ENCODE measurements at places on chromosomes 3 and 15.

- peak; percentile 92 for DNase-seq
These were observed 17.7 kb downstream of the CPN2 start for GRCh38 chr3:194333212-194333980.

DNA sequence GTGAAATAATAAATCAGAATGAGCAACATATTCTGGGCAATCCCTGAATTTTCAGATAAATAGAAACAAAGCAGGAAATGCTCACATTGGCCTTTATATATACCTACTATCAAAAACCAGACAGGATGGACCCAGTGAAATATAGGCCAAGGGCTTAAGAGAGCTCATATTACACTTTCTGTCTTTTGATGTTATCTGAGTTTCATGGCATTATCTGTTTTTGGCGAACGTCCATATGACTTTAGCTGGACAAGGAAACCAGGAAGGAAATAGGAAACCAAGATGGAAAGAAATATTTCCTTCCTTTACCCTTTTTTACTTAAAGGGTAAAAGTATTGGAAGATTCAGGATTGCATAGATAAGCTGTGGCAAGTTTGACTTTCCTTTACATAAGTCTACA lies 274.8 kb downstream of the THSD4 start:
- no peak for DNase-seq

GRCh38 chr3:72036899-72037298 lies 252.0 kb upstream of the PROK2 start:
- DNase-seq, result no peak

DNA sequence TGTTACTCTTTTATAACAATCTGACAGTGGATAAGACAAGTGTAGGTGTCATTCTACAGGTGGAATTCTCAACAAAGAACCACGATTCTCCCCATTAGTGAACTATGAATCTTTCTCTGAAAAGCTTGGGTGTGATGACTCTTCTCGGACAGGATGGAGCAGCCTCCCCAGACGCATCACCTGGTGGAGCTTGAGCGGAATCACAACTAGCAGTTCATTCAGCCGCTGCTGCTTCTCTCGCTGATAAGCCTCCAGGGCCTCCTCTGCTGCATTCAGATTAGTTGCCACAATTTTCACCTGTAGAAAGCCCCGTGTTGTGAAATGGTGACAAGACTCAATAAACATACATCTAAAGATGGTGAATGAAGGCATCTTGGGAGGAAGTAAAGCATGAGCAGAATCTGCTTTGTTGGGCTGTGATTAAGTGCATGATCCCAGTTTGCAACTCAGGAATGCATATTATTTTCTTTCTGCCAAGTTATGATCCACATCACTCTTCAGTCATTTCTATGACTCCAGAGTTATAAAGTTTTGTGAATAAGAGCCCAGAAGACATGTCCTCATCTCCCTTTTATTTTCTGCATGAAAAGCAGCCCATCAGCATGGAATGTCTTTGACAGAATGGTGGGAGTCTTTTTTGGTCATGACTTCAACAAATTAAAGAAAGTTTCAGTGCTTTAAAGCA lies 93.6 kb downstream of the BOC start:
- DNase-seq, result no peak

Measured in activated naive CD8-positive, alpha-beta T cell treated with anti-CD3 and anti-CD28 coated beads, Interleukin-2, amount 50 U/mL, for 24 hours (primary cell).